ENCODE measurements at places on chromosomes 11 and 22.

DNA sequence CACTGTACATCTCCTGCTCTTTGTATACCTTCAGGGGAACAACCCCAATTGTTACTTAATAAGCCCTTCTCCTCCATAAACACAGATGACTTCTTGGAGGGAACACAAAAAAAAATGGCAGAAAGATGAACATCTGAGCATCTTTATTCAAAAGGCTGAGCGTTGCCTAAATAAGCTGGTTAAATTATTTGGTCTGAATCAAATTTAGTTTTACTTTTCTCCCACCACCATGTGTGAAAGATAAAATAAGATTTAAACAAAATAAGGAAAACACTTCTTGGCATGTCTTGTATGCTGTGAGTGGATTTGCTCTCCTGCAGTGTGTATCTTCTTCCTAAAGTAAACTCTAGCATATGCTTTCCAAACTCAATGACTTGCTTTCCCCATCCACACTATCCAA, 137.9 kb downstream of the DCDC1 start:
- DNase-seq, result no peak

DNA sequence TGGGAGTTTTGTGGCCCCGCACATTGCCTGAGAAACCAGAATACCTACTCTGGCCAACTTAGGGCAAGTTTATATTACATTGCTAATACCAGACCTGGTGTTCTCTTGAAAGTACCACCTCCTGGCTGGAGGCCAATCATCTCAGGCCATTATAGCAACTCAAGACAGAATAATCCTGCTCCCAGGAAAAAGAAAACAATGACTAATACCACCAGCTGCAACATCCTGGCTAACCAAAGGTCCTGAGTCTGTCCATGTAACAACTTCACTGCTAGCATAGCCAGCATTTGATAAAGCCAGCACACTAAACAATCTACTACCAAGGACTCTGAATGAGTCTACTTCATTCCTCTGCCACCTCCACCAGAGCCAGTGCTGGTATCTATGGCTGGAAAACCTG, 1298.7 kb upstream of the CNTN5 start:
- DNase-seq, result no peak

DNA sequence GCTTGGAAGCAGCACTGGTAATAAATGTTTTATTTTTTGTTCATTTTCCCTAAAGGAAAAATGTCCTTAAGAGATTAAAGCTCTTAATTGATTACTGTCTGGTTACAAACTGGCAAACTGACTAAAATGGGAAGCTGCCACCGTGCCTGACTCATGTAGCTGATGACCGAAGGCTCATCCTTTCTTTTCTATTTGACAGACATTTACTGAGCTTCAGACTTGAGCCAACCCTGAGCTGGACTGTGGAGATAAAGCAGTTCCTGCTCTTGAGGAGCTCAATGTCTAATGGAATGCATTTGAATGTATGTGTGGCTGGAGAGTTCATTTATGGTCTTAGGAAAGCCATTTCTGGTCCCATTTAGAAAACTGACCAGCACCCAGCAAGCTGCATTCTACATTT, 91.3 kb downstream of the RNF169 start:
- DNase-seq, result no peak

GRCh38 chr11:19218786-19219460, 17.1 kb upstream of the CSRP3 start:
- DNase-seq, result no peak

DNA sequence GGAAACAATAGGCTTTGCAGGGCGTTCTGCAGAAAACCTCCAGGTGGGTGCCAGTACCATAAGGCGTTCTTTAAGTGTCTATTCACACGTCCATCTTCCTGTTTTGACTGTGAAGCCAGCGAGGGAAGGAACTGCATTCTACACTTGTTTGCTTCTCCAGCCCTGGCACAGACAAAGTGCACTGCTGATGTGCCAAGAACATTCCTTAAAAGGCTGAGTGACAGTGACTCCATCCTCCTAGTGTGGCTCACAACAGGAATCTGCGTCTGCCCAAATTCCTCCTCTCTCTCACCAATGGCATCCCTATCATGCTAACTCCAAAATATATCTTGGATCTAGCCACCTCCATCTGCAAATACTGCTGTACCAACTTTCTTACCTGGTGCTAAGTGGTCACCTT, 407.4 kb upstream of the SYN3 start:
- DNase-seq, result no peak

- DNase-seq, result no peak
Observed at GRCh38 chr11:76074148-76075095, 131.9 kb downstream of the WNT11 start.

DNA sequence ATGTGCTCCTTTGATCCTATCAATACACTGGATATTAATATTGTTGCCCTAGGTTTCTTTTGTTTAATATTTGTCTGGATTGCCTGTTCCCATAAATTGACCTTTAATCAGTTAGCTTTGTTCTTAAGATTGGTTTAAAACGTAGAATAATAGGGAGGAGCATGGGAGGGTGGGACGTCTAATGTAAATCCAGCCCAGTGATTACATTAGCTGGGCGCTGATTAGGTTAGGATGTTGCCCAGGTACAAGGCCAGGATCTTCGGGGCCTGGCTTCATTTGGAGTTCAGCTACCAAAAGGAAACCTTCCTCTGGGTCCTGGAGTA, at the start of gene SRSF8:
TSS of gene SRSF8 (plus strand) at position 204 of the 323 bp plus-strand sequence. CDS start 308 bp downstream, outside the sequence.
- no peak for DNase-seq

- no peak for DNase-seq
Observed at GRCh38 chr11:114050258-114050927, 9.1 kb upstream of the ZBTB16 start.

GRCh38 chr11:42762348-42762747, 549.4 kb upstream of the API5 start:
- DNase-seq, result no peak

DNA sequence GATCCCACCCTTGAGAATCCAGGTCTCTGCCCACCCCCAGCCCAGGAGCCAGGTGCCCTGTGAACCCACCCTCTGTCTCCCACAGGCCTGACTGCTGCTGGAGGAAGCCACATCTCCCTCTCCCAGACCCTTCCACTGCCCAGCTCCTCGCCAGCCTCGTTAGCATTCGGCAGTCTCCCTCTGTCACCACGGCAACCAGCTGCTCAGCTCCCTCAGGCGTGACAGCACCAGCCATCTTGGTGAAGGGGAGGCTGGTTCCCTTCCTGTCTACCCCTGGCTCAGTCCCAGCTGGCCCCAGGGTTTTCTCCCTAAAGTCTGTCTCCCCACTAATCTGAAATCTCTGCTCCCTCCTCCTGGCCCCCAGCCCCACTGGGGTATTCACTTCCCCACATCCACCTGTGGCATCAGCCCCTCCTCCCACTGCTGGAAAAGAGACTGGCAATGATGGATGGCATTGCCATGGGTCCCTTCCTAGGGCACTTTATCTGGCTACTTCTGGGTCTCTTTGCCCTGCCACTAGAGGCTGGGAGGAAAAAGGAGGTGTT, 28.1 kb downstream of the NRXN2 start:
- no peak for DNase-seq

DNA sequence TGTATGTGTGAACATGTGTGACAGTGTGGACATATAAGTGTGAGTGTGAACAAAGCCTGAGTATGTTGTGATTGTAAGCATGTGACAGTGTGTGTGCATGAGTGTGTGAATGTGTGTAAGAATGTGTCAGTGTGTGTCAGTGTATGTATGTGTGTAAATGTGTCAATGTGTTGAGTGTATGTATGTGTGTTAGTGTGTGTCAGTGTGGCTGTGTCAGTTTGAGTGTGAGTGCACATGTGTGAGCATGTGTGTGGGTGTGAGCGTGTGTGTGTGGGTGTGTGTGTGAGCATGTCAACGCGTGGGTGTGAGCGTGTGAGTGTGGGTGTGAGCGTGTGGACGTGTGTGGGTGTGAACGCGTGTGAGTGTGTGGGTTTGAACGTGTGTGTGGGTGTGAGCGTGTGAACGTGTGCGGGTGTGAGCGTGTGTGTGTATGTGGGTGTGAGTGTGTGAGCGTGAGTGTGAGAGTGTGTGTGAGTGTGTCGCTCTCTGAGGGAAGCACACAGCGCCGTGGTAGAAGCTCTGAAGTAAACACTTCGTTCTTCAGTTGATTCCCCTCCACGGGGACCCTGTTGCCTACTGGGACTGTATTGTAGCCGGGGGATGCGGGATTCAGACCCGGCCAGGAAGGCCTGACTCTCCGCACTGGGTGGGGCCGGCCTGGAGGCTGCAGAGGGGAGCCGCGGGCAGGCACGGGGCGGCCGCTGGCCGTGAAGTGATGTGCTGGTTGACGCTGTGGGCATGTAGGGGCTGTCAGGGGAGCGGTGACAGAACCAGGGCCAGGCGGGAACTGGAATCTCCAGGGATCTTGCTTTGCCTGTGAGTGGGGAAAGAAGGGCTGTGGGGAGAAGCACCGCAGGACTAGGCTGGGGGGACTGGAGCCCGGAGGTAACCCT, 21.1 kb downstream of the RPS6KA4 start:
- DNase-seq, result no peak

DNA sequence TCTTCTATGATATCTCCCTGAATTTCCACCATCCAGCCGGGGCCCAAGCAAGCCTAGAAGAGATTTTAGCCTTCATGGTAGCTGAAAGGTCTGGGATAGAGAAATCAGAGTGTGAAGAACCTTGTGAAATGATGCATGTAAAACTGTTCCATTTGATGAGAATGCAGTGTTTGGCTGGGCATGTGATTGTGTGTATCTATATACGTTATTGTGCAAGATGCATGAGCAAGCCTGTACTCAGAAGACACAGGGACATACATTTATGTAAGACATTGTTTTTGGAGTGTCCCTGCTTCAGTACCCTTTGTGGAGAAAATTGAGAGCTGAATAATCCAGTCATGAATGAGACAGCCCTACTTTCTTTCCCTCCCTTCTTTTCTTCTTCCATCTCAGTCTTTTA, 15.2 kb upstream of the OR52K2 start:
- DNase-seq, result no peak

Data from activated CD4-positive, alpha-beta T cell treated with anti-CD3 and anti-CD28 coated beads for 1 hour (primary cell).